Lung microvascular endothelial cell (primary cell): ENCODE measurements at places on chromosomes 6 and 20.

- no peak for DNase-seq
These were observed 171.3 kb upstream of the CST7 start for GRCh38 chr20:24777746-24778145.

GRCh38 chr20:3577366-3577765 lies 85.8 kb downstream of the GFRA4 start:
- DNase-seq, result no peak

- no peak for DNase-seq
These were observed 859.7 kb downstream of the EPHA7 start for GRCh38 chr6:92559611-92560010.

DNA sequence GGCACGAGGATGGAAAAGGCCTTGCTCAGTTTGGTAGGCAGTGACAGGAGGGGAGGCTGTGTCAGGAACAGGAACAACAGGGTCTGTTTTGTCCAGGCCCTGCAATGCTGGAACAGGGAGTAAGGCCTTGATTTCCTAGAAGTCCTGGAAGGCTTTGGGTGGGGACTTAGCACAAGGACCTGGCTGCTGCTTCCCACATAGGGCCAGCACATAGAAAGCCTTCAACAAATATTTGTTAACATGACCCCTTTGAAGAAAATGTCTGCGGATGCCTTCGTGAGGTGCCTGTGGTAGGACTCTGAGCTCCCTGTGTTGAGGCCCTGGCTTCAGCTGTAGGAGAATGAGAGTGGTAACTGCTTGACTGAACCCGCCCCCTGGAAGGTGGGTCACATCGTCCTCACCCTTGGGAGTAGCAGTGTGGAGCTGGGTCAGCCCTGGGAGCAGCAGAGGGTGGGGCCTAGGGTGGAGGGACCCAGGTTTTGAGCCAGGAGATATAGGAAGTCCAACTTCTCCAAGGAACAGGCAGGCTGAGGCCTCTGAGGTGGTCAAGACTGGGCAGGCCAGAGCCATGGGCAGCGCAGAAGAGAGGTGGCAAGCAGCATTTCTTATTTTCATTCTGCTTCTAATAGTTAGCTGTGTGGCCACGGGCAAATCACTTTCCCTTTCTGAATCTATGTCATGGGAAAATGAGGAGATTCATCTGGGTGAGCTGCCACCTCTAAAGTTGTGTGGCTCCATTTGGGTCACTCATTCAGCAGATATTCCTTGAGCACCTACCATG lies 50.0 kb downstream of the CNBD2 start:
- DNase-seq, result no peak

DNA sequence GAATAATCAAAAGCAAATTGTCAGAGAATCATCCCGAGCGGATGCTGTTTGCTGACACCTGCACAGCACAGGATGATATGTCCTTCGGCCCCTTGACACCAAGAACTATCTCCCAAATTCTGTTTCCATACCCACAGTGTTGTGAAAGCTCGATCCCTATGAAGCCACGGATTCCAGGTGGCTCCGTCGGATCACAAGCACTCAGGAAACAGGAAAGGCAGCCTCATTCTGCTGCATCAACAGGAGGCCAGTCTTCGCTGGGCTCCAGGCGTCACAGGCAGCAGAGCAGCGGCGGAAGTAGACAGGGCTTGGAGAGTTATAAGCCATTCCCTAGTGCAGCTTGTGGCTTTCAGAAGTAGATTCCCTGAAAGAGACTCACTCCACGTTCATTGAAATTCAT lies 342.3 kb downstream of the C6orf118 start:
- no peak for DNase-seq

DNA sequence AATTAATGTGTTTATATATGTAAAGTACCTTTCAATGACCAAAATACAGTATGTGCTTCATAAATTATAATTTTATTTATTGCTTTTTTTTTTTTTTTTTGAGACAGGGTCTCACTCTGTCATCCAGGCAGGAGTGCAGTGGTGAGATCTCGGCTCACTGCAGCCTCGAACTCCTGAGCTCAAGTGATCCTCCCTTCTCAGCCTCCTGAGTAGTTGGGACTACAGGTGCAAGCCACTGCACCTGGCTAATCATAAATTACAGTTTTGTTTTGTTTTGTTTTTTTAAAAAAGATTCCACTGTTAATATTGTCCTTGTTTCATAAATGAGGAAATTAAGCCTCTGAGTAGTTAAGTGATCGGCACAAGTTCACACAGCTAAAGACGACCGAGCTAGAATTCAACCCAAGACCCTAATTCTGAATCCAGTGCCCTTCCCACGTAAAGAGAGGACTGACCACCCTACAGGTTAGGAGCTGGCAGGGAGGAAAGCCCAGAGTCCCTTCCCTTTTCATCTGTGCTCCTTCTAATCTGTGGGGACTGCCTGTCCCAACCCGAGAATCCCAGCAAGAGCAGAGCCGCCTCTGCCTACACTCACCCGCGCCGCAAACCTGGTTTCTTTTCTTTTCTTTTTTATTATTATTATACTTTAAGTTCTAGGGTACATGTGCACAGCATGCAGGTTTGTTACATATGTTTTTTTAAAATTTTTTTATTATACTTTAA lies 8.5 kb upstream of the GDF5 start:
- DNase-seq, result no peak

DNA sequence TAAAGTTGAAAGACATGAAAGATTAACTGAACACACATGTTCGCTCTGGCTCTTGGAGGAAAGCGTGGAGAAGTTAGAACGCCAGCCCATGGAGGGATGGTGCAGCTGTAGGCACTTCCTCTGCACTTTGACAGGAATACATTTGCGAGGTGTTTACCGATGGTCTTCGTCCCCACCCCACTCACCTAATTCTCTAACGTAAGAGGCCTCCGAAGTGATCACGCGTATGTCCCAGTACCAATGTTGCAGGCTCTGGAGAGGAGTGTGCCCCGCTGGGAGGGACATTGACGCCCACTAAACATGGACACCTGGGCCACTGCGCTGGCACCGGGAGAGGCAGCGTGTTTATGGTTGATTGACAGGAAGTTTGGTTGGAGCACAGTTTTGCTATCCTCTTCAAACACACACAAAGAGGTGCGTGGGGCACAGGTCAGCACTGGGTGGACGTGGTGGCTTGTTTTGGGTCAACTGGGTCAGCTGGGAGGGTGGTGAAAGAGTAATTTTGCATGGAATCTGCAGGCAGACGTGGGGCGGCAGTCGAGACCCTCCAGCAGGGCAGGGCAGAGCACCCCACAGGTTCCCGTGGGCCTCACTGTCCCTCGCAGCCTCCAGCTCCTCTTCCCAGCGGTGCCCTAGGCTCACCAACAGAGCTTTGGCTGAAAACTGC lies 110.1 kb downstream of the DLL1 start:
- no peak for DNase-seq
